ENCODE measurements at places on chromosomes 11 and 22.
A peak's percentile ranks its signal among the peaks of the same experiment; 100 is the strongest.

- no peak for DNase-seq
These were observed 218.6 kb downstream of the FAT3 start for GRCh38 chr11:92443199-92443598.

GRCh38 chr11:14974515-14975251 is 2.5 kb upstream of the CALCA start:
- DNase-seq: peak; percentile 68

DNA sequence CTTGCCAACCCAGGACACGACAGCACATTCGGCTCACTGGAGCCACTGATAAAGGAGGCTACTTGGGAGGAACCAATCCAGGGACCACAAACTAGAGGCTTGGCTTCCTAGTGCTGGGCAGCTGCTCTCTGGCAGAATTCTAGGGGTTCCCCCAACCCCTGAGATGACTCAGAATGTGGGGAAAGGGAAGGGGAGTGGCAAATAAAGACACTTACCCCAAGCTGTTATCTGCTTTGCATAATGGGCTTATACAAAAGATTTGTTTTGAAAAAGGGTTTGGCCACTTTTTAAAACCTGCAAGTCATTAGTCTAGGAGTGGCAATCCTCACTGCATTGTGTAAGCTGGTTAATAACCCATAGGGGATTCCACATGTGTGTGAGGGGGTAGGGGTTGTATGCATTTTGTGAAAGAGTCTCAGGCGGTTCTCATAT is 64.1 kb upstream of the LMO1 start:
- DNase-seq: no peak

- DNase-seq: no peak
These were observed 63.7 kb downstream of the CYTH4 start for GRCh38 chr22:37345863-37346504.

DNA sequence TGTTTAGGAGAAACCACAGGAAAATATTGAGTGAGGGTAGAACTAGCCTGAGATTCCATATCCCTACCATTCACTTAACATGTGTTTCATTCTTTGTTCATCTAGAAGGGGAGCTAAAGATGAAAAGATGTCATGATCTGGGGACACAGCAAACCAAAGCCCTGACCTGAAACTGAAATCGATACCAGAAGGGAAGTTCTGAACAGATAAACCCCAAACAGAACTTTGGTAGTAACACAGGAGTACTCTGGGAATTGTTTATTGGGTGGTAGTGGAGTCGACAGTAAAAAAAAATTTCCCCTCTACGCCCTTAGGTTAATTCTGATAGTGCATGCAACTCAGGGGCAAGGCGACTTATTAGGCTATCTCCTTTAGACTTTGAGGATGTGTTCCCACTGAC is 27.2 kb downstream of the OR2AT4 start:
- DNase-seq: no peak

DNA sequence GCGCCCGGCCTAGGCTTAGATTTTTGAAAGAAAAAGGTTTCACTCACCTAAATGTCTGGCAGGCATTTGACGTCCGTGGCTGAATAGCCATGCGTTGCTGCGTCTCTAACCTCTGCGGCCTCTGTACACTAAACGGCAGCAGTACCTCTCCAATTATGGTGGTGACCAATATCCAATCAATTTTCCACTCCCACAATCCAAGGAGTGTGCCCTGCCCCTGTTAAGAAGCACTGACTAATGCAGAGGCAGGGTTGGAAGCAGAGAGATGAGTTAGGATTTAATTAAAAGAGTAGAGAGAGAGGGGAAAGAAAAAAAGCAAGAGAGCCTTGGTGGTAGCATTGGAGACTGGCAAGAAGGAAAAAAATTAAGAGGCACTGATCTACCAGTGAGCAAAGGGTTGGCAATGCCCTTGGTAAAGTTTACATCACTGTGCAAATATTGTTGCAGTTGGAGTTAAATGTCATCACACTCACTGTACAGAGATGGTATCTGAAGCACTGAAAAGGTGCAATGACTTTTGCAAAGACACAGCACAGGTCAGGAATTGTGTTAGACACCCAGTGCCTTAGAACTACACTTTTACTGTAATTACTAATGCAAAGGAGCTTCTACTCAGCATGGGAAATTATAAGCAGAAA is 526.7 kb downstream of the NTM start:
- no peak for DNase-seq

- no peak for DNase-seq
These were observed 41.7 kb upstream of the SMTN start for GRCh38 chr22:31039393-31039792.

- DNase-seq: no peak
These were observed 38.2 kb downstream of the BMAL1 start for GRCh38 chr11:13315517-13316432.

DNA sequence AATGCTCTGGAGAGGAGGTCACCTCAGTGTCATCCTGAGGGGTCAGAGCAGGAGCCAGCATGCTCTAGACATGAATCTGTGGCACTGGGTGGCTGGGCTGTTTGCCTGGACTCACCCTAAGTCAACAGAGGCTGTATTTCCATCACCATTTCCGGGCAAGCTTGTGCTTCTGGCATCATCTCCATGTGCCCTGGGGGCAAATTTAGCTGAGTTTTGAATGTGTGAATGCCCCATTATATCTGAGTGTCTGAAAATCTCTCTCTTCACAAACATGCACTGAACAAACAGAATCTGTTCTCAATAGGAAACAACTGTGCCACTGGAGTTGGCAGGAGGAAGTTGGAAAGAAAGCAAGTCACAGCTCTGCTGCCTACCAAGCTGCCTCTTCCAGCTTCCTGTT is 356.2 kb downstream of the GRM5 start:
- no peak for DNase-seq

GRCh38 chr22:36585841-36586240 is 56.9 kb upstream of the EIF3D start:
- no peak for DNase-seq

GRCh38 chr11:110828086-110828485 is 115.8 kb upstream of the ARHGAP20 start:
- no peak for DNase-seq

DNA sequence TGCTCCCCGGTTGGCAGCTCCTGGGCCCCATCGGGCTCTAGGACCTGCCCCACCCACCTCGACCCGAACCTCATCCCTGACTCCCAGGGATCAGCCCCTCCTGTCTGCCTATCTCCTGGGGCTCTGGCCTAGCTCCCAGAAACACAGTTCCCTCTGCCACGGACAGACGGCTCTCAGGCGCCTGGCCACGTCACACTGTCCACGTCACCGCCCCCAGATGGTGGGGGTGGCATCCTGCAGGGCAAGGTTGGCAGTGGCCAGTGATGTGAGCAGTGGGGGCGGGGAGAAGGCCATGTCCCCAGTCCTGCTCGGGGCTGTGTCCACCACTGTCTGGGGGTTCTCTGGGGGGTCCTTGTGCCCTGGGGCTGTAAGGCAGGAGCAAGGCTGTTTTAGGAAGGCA is 29.2 kb downstream of the SYT7 start:
- DNase-seq: no peak

DNA sequence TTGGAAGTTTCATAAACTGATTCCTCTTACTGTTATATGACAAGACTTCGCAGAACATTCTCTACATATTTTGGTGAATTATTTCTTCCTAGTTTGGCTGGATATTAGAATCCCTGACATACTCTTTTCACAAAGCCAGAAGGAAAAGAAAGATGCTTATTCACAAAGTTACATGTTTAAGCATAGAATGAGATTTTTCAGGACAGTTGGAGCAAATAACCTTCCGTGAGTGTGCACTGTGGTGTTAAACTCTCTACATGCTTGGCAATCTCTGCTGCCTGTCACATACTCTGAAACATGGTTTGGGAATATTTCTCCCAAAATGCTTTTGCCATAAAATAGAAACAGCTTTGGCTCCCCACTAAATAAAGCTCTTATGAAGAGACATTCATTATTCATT is 230.0 kb upstream of the MTNR1B start:
- DNase-seq: no peak

- no peak for DNase-seq
These were observed 96.6 kb downstream of the FDX1 start for GRCh38 chr11:110526323-110526722.

GRCh38 chr11:17780668-17781067 is 46.1 kb downstream of the KCNC1 start:
- no peak for DNase-seq

DNA sequence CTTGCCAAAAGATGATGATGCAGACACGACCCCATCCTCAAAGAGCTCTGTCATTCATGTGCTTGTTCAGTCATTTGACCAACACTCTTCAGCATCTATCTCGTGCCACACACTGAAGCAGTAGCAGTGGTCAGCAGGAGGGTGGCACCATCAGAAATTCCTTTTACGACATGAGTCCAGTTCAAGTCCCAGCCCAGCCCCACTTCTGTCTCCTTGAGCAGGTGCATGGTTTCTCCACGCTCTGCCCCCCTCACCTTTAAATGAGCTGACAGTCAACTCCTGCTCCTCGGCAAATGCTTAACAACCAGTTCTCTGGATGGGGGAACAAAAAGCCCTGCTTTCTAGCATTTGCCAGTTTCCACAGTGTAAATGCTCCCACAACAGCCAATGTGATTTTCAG is 60.9 kb downstream of the SYN3 start:
- DNase-seq: no peak

DNA sequence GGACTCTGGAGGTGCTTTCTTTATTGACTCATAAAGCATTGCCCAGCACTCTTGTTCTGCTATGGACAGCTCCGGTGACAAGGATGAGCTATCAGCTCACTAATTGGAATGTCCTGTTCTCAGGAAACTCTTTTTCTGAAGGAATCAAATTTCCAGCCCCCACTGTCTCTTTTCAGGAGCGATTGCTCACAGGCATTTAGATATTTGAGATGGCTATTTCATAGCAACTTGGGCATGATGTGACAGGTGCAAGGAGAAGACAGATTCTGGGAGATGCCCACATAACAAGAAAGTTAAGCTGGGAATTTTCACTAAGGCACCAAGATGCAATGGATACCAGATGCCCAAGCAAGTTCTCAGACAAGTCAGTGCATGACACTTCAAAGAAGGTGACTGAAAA is 123.4 kb upstream of the CSNK2A3 start:
- DNase-seq: no peak

DNA sequence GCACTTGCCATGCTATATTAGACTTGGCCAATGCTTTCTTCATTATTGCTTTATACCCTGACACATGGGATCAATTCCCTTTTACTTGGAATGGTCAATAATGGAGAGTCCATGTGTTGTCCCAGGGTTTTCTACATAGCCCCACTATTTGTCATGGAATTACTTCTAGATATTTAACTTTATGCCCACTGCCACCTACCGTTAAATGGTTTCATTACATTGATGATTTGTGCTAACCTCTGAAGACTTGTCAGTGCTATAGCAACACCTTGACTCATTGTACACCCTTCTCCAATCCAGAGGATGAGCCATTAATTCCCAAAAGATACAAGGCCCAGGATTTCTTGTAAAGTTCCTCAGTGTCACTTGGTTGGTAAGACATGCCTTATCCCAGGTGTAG is 31.4 kb upstream of the SLC22A25 start:
- no peak for DNase-seq

DNA sequence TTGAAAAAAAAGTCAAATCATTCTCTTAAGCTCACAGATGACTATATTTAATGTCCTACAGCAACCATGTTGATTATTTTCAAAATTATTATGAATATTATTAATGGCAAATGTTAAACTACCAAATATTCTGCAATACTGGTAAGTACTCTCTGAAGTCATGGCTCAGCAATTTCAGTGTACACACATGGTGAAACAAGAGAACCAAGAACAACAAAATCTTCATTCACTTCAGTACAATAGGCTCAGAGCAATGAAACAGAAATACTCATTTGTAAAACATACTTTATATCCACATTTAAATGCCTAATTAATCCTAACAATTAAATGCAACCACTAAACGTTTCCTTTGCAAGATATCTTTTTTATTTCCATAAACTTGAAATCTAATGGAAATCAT is 347.2 kb downstream of the TTC28 start:
- no peak for DNase-seq

DNA sequence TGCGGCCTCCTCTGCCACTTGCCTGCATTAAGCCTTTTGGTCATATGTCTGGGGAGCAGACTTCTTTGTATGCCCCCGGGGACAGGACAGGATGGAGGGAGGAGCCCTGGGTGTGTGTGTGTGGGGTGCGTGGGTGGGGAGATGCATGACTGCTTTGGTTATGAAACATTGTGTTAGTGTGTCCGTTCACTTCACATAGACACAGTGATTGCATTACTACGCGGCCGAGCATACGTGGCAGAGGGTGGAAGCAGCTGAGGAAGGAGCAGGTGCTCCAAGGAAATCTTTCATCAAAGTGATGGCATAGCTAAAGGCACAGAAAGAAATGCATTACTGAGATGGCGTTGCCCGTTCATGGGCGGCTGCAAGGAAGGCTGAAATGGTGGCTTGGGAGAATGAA is 260.4 kb downstream of the ST3GAL4 start:
- DNase-seq: no peak

DNA sequence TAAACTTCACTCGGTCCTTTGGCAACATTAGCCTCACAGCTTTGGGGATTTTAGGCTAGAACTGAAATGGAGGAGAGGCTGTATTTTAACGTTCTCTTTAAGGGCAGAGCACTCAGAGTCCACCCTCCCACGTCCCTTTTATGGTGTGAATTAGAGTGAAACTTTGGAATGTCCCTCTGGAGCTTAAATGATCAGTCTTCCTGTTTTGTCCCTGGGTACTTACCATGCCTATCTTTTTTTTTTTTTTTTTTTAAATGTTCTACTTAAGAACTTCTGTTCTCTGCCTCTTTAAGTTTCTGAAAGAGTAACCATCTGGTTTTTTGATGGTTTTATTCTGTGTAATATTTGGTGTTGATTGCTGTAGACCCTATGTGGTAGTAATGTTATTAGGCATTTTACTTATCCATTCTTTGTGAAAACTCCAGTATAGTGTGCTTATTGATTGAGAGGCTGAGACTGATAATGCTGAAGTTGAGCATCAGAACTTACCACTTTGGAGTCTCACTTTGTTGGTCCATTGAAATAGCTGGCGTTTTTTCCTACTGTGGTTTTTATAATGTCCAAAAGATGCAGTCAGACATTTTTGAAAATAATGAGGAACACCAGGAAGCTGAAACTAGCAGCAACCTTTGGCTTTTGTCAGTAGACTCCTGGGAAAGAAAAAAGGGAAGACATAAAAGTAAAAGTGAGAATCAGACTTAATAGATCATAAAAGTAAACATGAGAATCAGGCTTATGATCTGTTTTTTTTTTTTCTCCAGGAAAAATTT is 11.6 kb downstream of the UVRAG start:
- DNase-seq: no peak

GRCh38 chr11:11813288-11813962 is 28.3 kb upstream of the USP47 start:
- DNase-seq: no peak
